ENCODE measurements at places on chromosomes 13 and 19.

- no peak for DNase-seq
Measured at GRCh38 chr19:11025445-11025844, 63.8 kb upstream of the LDLR start.

DNA sequence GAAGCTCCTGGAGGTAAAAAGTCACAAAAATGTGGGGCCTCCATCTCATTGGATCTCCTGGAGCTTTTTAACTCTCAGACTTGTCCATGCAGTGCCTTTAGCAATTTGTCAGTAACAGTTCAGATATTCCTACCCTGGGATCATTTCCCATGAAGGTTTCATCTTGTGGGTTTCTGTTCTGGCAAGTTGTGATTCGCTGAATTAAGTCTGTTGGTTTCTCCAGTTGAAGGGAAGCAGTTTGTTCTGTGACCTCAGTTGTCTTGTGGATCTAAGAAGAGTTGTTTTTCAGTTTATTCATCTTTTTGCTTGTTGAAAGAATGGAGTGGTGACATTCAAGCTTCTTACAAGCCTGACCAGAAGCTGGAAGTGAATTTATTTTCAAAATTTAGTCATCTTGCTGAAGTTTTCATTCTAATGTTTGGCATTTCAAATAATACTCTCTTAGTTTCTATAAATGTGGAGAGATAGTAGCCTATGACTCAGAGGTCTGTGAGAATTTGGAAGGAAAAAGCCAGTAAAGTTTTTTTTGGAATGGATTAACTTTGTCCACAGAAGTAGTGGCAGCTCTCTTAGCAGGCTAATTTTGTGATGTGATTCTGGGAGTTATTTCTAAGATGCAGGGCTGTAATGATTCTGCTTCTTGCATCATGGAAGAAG lies 120.1 kb upstream of the CSNK1A1L start:
- DNase-seq = no peak

DNA sequence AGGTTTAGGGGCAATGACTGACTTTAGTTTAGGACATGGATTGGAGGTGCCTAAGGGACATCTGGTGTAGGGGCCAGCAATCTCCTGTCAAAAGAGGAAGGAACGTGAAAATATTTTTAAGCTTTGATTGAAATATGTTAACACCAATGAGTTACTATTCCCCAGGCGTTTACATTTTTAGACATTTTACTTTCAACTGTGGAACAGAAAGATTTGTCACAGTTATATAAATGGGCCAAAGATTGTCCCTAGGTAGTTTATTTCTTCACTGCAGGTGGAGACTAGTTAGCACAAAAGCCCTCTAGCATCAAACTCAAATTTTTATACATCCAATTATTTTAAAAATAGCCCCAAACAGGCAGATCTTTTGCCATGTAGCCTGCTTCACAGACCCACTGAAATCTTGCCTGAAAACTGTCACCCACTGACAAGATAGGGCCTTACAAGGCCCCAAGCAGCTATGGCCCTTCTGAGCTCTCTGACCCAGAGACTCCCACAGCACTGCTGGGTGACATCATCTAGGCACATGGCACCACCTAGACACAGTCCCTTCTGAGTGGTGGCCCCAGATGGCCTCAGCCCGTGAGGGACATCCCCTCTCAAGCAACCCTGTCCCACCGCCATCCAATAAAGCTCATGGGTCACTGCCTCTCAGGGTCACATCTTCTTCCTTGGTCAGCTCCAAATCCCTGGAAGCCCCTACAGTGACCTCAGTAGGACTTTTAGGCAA lies 64.8 kb upstream of the DOCK9 start:
- DNase-seq = no peak

DNA sequence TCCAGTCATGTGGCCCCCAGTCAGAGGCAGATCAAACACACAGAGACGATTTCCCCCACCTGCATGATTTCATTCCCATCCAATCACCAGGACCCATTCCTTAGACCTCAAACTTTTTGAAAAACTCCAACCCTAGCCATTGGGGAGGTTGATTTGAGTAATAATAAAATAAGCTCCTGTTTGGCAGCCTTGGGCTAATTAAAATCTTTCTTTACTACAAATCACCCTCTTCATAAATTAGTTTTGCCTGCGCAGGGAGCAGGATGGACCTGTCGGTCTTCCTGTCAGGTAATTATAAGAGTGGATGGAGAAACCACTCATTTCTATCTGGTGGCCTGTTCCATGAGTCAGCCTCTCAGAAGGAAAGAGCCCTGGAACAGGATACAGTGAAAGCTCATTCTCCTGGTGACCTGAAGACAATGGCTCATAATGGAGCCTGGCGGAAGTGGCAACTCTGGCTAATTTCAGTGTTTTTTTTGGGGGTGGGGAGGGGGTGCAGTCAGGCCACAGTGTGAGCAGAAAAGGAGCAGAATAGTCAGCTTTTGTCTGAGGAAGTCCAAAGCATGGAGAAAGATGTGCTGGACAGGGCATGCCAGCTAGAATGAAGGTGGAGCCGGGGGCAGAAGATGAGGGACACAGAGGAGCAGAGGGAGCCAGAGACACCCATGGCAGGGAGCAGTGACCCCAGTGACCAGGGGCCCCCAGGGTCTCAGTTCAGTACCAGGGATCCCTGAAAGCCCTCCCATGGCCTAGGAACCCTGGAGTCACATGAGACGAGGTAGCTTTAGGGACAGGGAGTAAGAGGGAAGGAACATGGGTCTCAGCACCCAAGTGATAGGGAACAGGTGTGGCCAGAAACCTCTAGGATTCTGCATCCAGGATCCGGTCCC lies 31.8 kb upstream of the PSG9 start:
- DNase-seq = no peak

DNA sequence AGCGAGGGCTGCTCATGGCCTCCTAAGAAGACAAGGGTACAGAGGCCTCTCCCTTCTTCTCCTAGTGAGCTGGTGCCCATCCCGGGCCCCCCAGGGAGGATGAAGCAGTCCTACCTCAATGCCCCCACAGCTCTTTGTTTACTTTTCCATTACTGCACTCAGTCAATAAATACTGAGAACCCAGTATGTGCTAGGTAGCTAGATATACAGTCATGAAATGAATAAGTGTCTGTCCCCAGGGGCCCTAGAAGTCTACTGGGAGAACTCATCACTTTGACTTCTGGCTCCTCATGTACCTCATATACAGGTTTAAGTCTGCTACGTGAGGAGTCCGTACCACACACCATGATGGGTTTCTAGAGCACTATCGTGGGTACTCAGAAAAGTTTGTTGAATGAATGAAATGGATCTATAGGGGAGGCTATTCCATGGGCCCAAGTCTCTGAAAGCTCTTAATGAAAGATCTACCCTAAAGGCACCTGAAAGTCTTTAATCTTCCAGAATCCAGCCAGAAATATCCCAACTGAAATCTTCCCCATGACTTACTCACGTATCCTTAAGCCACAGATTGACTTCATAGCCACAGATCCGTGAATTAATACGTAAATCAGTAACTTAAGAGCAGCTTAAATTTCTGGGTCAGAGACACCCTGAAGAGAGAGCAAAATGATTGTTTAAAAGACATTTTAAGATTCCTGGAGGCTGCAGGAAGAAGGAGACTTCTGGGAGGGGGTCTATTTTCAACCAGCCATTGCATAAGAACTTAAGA lies 51.6 kb upstream of the POMP start:
- no peak for DNase-seq

DNA sequence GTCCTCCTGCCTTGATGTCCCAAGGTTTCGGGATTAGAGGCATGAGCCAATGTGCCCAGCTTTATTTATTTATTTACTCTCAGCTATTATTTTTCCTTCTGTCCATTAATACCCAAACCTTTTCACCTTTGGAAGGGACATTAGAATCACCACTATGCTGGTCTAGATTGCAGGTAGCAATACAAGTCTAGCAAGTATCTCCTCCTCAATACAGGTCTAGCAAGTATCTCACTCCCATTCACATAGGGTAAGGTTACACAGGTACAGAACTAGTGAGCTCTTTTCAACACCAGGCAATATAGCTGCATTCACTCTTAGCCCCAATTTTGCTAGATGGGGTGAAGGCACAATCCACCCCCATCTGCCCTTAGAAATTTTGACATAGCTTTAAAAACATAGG lies 17.4 kb upstream of the SPRYD7 start:
- no peak for DNase-seq

DNA sequence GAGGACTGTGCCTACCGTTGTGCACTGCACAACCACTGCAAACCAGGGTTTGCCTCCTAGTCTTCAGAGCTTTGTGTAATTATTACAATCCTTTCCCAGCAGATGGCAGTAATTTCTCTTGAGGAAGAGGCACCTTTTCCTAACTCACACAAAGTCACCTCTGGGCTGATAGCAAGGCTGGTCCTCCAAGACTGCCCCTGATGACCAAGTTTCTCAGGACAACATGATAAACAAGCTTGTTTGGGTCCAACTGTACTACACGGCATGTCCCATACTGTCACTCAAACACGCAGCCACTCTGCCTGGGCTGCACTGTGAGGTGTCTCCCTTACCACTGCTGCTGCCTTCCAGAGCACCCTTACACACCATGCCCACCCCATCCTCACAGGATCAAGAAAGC lies 39.3 kb downstream of the RFXAP start:
- no peak for DNase-seq

GRCh38 chr19:6802336-6803035 lies 30.0 kb downstream of the VAV1 start:
- peak; percentile 4 for DNase-seq

GRCh38 chr19:2663920-2664571 lies 38.4 kb downstream of the GNG7 start:
- DNase-seq = peak; percentile 48

- no peak for DNase-seq
Measured at GRCh38 chr19:16897856-16898161, 9.0 kb downstream of the F2RL3 start.

DNA sequence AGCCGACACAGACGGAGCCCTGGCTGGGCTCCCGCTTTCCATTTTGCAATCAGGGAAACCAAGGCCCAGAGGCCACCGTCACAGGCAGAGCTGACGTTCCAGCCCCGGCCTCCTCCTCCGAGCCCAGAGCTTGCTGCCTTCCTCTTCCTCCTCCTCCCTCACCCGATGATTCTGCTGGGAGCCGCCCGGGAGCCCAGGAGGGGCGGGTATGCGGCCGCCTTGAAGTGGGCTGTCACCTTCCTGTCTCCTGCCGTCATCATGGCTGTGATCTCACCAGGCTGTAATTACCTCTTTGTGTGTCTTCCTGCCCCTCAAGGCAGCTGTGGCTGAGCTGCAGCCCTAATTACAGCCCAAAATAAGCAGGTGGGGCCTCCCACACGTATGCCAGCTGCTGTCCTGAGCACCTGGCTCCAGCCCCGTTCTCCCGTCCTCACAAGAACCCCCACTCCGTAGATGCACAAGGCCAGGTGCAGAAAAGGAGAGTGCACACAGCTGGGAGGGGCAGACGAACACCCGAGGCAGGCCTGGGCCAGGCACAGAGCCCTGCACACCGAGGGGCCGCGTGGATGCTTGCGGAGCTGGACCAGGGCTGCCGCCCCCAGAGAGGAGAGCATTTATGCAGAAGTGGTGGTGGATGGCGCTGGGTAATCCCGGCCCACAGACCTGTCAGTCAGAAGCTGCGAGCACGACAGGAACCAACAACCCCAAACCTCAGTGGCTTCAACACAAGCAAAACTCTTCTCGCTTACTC lies 4.0 kb downstream of the TPGS1 start:
- peak; percentile 79 for DNase-seq

DNA sequence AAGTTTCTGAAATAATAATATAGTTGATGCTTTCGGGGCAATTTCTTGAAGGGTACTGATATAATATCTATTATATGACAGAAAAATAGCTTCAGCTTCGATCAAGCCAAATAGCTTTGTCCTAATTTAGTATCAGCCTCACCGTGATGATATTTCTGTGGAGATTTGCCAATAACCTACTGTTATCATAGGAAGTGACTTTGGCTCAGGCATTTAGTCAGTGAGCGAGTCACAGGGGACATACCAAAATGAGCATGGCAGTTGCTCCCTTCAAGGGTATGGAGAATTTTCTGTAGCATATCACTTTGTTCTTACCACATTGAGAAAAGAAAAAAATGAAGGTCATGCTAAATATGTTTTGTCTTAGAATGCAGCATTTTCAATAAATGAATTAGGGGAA lies 767.6 kb upstream of the SLITRK1 start:
- no peak for DNase-seq

GRCh38 chr13:61045251-61045650 lies 370.4 kb downstream of the PCDH20 start:
- no peak for DNase-seq

DNA sequence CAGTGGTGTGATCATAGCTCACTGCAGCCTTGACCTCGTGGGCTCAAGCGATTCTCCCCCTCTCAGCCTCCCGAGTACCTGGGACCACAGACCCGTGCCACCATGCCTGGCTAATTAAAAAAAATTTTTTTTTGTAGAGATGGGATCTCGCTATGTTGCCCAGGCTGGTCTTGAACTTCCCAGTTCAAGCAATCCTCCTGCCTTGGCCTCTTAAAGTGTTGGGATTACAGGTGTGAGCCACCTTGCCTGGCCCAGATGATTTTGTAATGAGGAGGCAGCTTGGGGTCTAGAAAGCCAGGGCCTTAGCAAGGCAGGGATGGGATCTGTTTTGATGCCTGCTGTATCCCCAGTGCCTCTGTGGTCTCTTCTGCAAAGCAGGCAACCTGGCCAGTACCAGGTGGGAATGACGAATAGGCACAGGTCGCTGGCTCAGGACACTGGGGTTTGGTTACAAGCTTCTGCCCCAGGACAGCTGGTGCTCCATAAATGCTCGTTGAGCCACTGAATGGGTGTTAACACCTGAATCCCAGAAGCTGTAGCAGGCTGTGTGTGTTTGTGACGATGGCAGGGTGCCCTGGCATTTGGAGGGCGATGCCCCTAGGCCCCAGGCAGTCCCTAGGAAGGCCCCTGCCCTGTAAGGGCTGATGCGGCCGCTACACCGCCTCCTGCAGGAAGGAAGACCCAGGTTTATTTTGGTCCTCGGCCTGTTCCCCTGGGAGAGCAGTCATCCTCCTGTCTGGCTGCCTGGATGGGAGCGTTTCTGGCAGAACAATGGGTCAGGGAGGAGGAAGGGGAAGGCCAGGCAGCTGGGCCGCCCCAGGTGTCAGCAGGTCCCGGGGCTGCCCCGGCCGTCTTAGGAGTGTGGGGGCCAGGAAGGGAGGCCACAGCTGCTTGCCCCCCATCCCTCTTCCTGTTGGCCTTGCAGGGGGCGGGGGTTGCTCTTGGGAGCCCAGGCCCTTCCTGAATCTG lies 8.6 kb downstream of the TNFAIP8L1 start:
- no peak for DNase-seq

DNA sequence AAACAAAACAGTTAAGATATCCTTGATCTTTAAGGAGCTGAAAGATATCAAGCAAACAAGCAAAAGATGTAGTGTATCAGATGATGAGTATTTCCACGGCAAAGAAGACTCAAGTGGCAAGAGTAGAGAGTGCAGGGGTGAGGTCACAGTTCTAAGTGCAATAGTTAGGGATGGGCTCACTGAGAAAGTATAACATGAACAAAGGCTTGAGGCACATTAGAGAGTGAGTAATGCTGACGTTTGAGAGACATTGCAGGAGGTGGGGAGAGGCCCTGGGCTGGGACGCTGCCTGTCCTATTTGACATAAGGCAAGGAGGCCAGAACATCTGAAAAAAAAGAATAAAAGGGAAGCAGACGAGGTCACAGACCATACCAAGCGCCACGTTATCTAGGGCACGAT lies 1.4 kb downstream of the DUXA start:
- no peak for DNase-seq

All from kidney (tissue), 22 donors.